ENCODE measurements at places on chromosomes 7 and 10. TPM values are rescaled to one million over a fixed set of nuclear protein-coding genes. Genes with fewer than 3 reads are reported as not detected.

GIMAP5 gene
- total RNA-seq, result not detected

CALHM1 gene
- total RNA-seq, result not detected

SEC31B gene
- 7.4 TPM for total RNA-seq

GRCh38 chr7:77467408-77467807, 51.3 kb upstream of the GSAP start:
- no peak overlapping the region for H3K27ac ChIP-seq
- H3K27me3 ChIP-seq, result no peaks in the 10 kb centered on the region
- peaks cover 7% of the 10 kb centered on the region for H3K4me1 ChIP-seq
- H3K4me3 ChIP-seq, result no peak overlapping the region
- no peak for DNase-seq

- no peak for DNase-seq
- H3K36me3 ChIP-seq, result no peaks in the 10 kb centered on the region
- H3K4me3 ChIP-seq, result no peak overlapping the region
These were observed 95.3 kb downstream of the CUX1 start for GRCh38 chr7:101912716-101913110.

DNA sequence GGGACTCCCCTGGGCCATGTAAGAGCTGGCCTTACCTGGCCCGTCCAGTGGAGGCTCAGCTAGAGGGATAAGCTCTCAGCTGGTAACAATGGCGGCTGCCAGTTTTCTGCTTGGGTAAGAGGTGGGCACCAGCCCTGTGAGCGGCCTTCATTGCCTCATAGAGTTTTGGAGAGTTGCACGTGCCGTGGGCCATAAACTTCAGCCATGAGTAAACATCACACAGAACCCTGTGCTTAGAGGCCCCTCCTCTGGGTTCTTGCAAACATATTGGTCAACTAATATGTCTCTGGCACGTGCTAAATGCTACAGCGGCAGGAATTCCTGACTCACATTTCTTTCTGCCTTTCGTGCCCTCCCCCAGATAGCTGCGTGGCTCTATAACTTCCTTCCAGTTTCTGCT, 103.9 kb upstream of the LEP start:
- H3K4me1 ChIP-seq, result no peaks in the 10 kb centered on the region
- H3K27ac ChIP-seq, result no peak overlapping the region
- DNase-seq, result no peak
- no peaks in the 10 kb centered on the region for H3K36me3 ChIP-seq
- H3K27me3 ChIP-seq, result peaks cover 8% of the 10 kb centered on the region

- H3K27me3 ChIP-seq, result no peaks in the 10 kb centered on the region
- no peaks in the 10 kb centered on the region for H3K36me3 ChIP-seq
- H3K27ac ChIP-seq, result no peak overlapping the region
These were observed 116.8 kb downstream of the LARP4B start for GRCh38 chr10:814536-815302.

DNA sequence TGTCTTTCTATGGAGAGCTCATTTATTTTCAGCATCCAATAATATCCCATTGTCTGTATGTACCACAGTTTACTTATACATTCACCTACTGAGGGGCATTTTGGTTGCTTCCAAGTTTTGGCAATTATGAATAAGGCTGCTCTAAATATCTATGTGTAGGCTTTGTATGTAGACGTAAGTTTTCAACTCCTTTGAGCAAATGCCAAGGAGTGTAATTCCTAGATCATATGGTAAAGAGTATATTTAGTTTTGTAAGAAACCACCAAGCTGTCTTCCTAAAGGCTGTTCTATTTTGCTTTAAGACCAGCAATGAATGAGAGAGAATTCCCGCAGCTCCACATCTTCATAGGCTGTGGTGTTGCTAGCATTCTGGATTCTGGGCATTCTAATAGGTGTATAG, 259.8 kb downstream of the DIP2C start:
- peaks cover 11% of the 10 kb centered on the region for H3K27me3 ChIP-seq
- H3K4me3 ChIP-seq, result no peak overlapping the region
- H3K4me1 ChIP-seq, result no peaks in the 10 kb centered on the region
- no peaks in the 10 kb centered on the region for H3K36me3 ChIP-seq
- no peak for DNase-seq
- no peak overlapping the region for H3K27ac ChIP-seq

DNA sequence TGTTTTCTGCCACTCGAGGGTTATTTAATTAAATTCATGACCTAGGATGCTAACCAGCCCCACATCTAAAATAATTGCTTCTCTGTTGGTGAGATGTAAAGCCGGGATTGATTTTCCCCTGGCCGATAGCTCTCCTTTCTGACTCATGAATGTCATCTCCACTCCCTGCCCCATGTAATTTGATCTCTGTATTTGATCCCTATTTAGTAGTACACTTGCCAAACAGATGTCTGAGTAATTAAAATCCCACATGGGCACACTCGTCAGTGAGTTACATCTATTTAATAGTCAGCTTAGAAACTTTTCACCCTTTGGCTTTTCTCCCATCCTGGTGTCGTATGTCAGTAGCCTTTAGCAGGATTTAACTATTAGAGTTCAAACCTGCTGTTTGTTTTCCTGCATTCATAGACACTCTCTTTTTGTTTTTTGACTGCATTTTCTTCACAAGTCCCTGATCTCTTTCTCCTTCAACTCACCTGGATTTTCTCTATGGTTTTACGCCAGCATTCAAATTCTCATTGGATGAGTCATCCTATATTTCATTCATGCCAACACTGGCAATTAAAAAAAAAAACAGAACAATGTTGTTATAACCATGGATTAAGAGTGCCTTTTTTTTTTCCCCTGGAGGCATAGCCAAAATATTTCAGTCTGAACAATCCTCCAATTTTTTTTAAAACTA, 82.7 kb downstream of the SPAG6 start:
- peak overlapping the region; percentile 48 for H3K4me3 ChIP-seq
- peak overlapping the region; percentile 92 for H3K27ac ChIP-seq
- DNase-seq, result peak; percentile 42
- no peaks in the 10 kb centered on the region for H3K36me3 ChIP-seq
- peaks cover 57% of the 10 kb centered on the region for H3K4me1 ChIP-seq

- H3K36me3 ChIP-seq, result no peaks in the 10 kb centered on the region
- H3K27ac ChIP-seq, result no peak overlapping the region
- H3K4me3 ChIP-seq, result no peak overlapping the region
- H3K27me3 ChIP-seq, result no peaks in the 10 kb centered on the region
- no peaks in the 10 kb centered on the region for H3K4me1 ChIP-seq
These were observed 462.4 kb upstream of the NUPR2 start for GRCh38 chr7:56578612-56579011.

- H3K27ac ChIP-seq, result no peak overlapping the region
- 0 out of 2 replicates have a peak, but pooled peaks cover 10% of the 10 kb centered on the region for H3K27me3 ChIP-seq
- H3K36me3 ChIP-seq, result no peaks in the 10 kb centered on the region
- no peak for DNase-seq
These were observed 919.8 kb upstream of the C7orf33 start for GRCh38 chr7:147670759-147671158.

- H3K4me1 ChIP-seq, result peaks cover 13% of the 10 kb centered on the region
- no peak overlapping the region for H3K27ac ChIP-seq
- no peaks in the 10 kb centered on the region for H3K36me3 ChIP-seq
- no peak for DNase-seq
- no peaks in the 10 kb centered on the region for H3K27me3 ChIP-seq
These were observed 341.7 kb downstream of the PRPF18 start for GRCh38 chr10:13928451-13928850.

DNA sequence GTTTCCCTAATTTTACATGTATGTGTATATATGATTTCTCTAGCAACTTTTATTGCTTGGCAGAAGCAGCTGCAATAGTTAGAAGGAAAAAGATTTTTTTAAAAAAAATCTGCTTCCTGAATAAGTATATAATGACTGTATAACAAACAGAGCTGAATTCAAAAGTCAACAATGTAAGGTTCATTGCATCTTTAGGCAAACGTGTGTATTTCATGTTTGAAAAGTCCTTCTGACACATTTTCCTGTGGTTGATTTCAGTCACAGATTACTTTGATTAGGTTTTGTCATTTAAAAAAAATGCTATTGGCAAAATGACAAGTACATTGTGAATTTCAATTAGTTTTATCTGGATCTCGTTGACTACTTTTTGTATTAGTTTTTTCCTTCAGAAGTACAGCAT, 231.0 kb downstream of the CSTF2T start:
- H3K4me3 ChIP-seq, result no peak overlapping the region
- no peaks in the 10 kb centered on the region for H3K4me1 ChIP-seq
- no peak overlapping the region for H3K27ac ChIP-seq
- no peaks in the 10 kb centered on the region for H3K36me3 ChIP-seq
- no peaks in the 10 kb centered on the region for H3K27me3 ChIP-seq
- DNase-seq, result peak; percentile 38

Data from PC-9 (cell line).